ENCODE measurements at places on chromosomes 6 and 20. TPM values are rescaled to one million over a fixed set of nuclear protein-coding genes. Genes with fewer than 3 reads are reported as not detected.

DNA sequence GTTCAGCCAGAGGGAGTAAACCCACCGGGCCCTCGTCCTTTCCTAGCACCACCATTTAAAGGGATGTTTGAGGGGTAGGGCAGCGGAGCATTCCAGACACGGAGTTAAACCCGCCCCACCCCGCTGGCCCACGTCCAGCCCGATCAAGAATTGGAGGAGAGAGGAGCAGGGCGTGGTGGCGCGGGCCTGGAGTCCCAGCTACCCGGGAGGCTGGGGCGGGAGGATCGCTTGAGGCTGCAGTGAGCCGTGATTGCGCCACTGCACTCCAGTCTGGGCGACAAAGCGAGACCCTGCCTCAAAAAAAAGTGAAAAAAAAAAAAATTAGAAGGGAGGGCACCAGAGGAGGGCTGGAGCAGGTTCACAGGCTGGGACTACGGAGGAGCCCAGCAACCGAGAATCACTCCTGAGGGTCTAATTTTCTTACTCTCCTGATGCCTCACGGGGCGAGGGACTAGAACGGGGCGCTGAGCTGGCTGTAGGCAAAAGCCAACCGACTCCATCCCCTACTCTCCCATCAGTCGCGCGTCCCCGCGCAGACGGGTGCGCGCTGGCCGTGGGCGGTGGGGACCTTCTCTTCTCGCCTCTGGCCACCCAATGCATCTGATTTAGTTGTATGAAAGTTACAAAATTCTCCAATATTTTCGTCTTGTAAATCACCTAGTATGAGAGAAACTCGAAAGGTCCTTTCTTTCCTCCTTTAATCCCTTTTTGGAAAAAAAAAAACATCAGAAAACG lies 6.1 kb upstream of the HSPA1B start:
- DNase-seq = no peak

DNA sequence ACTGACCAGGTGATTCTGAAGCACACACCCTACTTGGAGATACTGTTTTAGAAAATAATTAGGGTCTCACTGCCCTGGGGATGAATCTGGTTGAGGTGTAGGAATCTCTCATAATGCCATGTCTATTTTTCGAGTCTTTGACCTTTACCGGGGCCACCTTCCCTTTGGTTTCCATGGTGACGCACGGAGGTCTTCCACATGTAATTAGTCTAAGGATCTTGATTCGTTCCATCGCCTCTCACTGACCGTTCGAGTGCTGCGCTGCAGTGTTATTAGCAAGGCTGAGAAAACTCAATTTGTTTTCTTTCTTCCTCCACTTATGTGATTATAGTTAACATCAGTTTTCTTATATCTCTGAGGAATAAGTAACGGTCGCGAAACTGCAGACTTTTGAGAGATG lies 144.3 kb upstream of the SPACA1 start:
- DNase-seq = no peak

DNA sequence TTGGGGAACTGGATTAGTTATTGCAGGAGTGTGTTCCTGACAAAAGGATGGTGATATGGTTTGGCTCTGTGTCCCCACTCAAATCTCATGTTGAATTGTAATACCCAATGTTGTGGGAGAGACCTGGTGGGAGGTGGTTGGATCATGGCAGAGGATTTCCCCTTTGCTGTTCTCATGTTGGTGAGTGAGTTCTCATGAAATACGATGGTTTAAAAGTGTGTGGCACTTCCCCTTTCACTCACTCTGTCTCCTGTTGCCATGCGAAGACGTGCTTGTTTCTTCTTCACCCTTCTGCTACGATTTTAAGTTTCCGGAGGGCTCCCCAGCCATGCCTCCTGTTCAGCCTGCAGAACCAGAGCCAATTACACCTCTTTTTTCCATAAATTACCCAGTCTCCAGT lies 16.2 kb upstream of the TREM1 start:
- no peak for DNase-seq

GRCh38 chr6:157253699-157254098 lies 69.6 kb downstream of the TMEM242 start:
- no peak for DNase-seq

- DNase-seq = no peak
Measured at GRCh38 chr6:44697327-44697726, 309.8 kb downstream of the CDC5L start.

- no peak for DNase-seq
Measured at GRCh38 chr20:24405810-24406209, 63.6 kb upstream of the SYNDIG1 start.

DNA sequence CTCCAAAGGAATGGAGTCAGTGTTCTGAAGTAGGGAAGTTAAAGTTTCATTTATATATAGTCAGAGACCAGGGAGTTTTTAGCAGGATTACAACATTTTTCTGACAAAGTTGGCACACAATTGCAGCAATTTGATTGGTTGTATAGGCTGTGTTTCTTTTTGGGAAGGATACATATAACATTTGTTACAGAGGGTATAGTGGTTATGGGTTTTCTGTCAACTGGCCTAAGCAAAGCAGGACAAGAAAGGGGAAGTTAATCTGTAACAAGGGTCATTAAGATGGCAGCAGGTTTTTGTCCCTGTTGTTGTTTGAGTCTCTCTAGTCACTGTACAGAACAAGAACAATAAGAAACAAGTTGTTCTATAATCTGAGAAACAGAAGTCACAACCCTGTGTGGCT lies 41.4 kb downstream of the TPD52L1 start:
- no peak for DNase-seq

GRCh38 chr20:9518576-9519175 lies 4.3 kb downstream of the LAMP5 start:
- DNase-seq = no peak

GRCh38 chr6:116512734-116513133 lies 1.3 kb downstream of the CALHM5 start:
- DNase-seq = no peak

The SH3BGRL2 gene
- not detected for total RNA-seq

The POU5F1 gene
- 2.3 TPM for total RNA-seq

The SYNDIG1 gene
- not detected for total RNA-seq

The CST9L gene
- not detected for total RNA-seq

The OPRM1 gene
- total RNA-seq = not detected

The BCAS1 gene
- total RNA-seq = 1.3 TPM
